ENCODE measurements at places on chromosomes 4 and X.

DNA sequence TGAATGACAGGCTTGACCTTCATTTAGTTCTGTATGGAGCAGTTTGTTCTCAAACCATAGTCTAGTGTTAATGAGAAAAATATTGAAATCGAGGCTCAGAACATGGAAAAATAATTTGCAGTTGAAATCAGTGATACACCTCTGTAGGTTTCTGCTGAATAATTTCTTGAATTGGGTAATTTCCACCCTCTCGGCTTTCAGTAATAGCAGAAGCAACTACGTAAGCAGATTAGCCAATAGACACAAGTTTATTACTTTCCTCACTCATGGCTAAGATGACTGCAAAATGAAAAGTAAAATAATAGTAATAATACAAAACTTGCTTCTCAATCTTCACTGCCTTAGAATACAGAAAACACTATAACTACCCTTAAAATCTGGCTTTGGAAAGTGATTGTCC lies 46.0 kb downstream of the USP38 start:
- DNase-seq, result no peak

- DNase-seq, result no peak
Measured at GRCh38 chr4:53571936-53572599, 19.2 kb downstream of the LNX1 start.

DNA sequence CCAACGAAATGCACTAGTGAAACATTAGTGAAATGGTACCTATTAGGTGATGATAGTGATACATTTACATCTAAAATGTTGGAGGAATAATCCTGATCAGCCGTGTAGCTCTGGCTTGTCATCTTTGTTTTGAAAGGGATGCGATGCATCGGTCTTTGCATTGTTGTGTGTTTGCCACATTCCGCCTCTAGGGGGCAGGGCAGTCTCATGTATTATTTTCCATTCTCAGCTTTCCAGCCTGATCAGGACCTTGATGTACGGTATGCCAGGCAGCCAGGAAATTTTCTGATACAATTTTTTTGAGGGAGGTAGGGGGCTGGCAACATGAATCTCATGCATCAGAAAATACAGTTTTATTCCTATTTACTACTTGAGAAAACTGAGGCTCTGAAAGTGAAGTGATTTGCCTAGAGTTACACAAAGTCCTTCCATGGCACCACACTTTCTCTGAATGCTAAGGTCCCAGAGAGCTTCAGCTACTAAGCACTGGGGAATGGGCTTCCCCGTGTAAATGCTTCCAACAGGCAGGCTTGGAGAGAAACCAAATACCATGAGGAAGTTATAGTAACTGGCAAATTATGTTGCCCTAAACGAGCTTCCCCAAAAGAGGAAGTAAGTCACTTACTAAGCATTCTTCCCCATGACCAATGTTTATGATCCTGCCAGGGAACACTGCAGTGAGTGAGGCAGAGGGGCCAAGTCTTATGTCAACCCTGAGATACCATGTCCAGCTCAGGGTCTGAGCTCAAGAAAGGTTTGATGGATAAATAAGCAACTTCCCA lies 31.8 kb upstream of the IQSEC2 start:
- DNase-seq, result peak; percentile 23

DNA sequence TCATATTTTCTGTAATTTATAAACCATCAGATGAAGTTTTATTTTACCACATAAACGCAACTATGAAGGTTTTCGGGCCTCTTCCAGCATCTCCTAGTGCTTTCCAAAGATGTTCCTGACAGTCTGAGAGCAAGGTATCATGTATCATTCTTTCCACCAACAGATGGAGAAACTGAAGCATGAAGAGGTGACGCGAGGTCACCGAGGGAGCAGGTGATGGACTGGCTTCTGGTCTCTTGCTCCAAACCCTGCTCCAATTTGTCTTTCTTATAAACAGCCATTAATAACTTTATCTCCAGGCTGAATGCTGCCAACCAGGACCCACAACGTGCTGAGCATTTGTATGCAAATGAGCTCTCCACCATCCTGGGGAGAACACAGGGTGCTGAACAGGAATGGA lies 86.3 kb upstream of the MAML3 start:
- no peak for DNase-seq

GRCh38 chr4:153242839-153243324 lies 38.6 kb downstream of the TRIM2 start:
- no peak for DNase-seq

DNA sequence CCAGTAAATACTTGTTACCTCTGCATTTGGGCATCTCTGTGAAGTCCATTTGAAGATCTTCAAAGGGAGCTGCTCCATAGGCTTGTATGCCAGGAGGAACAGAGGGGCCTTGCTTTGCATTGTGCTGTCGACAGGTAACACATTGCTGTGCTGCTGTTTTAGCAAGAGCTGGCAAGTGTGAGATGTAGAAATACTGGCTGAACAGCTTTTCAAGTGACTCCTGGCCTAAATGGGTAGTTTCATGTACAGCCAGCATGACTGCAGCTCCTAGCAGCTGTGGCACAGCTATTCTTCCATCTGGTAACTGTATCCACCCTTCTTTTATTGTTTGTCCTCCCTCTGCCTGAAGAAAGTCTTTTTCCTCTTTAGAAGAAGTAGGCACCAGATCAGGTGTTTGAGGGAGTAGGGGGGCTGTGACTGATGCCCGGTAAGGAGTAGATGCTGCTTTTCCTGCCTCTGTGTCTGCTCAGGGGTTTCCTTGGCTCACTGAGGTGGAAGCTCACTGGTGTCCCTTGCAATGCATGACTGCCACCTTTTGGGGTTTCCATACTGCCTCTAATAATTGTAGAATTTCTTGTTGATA lies 965.3 kb downstream of the CCSER1 start:
- DNase-seq, result no peak

DNA sequence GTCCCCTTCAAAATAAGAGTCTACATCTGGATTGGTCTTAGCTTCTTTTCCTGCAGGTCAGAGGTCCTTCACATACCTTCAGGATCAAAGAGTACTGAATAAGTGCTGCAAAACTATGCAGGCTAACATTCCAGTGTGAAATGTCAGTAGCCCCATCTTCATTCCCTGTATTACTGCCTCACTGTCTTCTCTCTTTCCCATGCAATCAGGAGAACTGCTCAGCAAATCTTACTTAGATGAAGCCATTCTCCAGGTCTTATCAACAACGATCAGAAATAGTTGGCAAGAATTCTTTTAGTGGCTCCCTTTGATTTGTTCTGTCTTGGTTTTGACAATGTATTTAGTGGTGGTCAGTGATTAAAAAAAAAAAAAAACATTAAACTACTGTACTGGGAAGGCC lies 26.0 kb upstream of the IQCM start:
- no peak for DNase-seq

DNA sequence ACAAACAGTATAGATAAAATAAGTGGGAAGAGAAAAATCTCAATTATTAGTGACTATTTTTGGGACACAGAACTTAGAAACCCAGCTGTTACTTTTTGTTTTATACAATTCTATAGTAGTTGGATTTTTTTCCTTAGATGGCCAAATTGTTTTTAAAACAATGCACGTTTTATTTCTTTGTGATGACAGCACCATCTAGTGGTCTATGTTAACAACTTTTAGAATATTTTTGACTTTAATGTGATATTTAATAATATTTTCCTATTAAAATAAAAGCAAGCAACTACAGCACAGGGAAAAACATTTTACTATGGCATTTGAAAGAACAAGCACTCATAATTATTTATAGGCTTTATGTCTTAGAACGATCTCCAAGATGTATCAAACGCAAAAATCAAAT lies 5.6 kb upstream of the SMIM31 start:
- no peak for DNase-seq

GRCh38 chrX:41665686-41666085 lies 23.1 kb upstream of the GPR34 start:
- DNase-seq, result no peak

DNA sequence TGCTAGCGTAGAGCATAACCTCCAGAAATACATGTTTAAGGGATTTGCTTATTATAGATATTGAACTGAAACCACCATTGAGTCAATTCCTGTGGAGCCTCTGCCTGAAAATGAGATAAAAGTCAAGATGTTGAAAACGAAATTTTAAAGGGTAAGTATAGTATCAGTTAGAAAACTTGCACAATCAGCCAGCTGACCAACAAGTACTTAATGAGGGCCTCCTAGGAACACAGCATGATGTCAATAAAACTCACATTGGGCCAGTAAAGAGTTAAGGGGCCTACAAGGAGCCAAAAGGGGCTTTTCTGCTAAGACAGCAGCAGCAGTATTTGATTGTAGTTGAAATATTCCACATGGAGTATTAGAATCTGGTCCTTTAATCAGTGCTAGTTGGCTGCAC lies 314.1 kb upstream of the PPARGC1A start:
- DNase-seq, result no peak

- DNase-seq, result no peak
Measured at GRCh38 chr4:85759388-85759787, 284.4 kb downstream of the ARHGAP24 start.

- peak; percentile 15 for DNase-seq
Measured at GRCh38 chrX:8743126-8743732, 11.3 kb upstream of the ANOS1 start.

- no peak for DNase-seq
Measured at GRCh38 chrX:119885554-119886428, 9.9 kb upstream of the AKAP14 start.

DNA sequence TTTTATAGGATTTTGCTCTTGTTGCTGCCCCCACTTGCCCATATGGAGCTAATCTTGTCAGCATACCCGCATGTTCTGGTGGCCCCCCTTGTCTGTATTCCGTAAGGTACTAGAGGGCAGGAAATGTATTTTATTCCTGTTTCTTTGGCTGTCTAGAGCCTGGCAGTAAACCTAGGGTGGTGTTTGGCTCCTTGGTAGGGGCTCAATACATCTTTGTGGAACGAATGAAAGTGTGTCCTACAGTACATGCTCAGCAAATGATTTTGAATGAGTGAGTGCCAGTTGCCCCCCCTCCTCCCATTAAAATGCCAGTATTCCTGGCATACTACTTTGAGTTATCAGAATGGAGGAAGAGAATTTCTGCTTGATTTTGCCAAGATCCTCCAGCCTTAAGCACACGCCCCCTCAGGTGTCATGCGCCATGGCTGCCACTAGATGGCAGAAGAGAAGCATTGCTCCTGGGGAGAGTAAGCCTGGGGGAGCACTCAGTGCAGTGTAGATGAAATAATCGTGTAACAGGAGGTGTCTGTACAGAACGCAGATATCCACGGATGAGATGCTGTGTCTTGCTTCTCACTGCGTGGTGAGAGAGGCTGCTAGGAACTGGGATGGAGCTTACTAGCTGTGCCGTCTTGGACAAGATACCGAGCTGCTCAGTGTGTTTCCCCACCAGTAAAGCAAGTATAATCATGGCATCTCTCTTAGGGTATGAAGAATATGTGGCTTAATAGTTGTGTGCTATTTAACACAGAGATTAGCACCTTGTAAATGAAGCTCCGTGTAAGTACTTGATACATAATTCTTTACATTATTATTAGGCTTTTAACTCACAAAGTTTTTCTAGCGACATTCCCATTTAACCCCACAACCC lies 17.2 kb upstream of the RNF212 start:
- DNase-seq, result peak; percentile 77

GRCh38 chrX:117641913-117642656 lies 474.5 kb downstream of the KLHL13 start:
- DNase-seq, result no peak

GRCh38 chrX:23341452-23341851 lies 6.8 kb downstream of the PTCHD1 start:
- DNase-seq, result no peak

GRCh38 chr4:129998436-129999150 lies 902.6 kb downstream of the C4orf33 start:
- no peak for DNase-seq

DNA sequence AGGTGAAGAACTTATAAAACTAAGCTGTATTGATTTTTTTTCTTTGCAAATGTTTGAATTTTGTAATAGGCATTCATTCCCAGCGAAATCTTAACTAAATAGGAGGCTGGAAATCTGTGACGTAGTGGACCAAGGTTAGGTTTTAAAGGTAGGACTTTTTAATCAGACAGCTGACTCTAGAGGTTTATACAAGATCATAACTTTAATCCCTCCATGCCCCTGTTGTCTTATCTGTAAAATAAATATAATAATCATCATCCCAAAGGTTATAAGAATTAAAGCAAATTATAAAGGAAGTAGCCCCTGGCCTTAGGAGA lies 101.3 kb downstream of the SHROOM3 start:
- DNase-seq, result no peak

DNA sequence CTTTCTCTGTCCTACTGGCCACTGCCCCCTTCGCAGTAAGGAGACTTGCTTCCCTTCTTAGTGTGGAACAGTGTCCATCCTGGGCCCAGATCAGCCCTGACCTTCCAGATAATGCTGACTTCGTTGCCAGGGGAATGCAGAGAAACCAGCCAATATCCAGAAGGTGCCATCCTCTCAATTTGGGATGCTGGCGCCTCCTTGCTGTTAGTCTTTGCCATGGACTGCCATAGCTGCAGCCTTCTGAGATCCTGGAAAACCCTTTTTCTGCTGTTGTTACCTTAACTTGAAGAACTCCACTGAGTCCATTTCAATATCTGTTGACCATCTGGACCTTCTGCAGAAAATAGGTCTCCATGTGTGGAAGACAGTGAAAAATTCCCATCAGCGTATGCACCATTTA lies 21.8 kb downstream of the RAI2 start:
- no peak for DNase-seq

- no peak for DNase-seq
Measured at GRCh38 chr4:14095831-14096230, 468.3 kb upstream of the BOD1L1 start.

DNA sequence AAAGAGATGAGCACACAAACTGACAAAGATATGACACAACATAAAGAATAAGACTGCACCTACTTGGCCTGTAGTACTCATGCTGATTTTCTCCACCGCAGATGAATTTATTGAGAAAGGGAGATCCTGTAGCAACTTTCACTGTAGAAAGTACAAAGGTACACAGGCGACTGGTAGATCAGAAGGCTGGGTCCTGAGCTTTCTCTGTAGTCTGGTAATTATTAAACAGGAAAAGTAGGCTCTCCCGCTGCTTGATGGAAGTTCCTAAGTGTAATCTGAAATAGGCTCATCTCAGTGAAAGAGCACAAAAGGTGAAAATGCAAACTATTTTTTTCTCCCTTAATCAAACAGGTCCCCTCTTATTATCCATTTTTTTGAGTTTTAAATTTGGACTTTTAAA lies at the start of gene ADH6:
Gene ADH6, minus strand, starts transcription at position 175 of the 400 bp plus-strand sequence. Its CDS starts 94 bp downstream, at position 81.
- DNase-seq, result no peak

GRCh38 chr4:140726776-140727500 lies 29.2 kb downstream of the TBC1D9 start:
- no peak for DNase-seq

GRCh38 chr4:41200486-41201017 lies 13.8 kb downstream of the APBB2 start:
- no peak for DNase-seq

- DNase-seq, result no peak
Measured at GRCh38 chrX:19636980-19637379, 121.7 kb upstream of the MAP3K15 start.

GRCh38 chr4:133823177-133823576 lies 378.4 kb downstream of the PABPC4L start:
- DNase-seq, result no peak

DNA sequence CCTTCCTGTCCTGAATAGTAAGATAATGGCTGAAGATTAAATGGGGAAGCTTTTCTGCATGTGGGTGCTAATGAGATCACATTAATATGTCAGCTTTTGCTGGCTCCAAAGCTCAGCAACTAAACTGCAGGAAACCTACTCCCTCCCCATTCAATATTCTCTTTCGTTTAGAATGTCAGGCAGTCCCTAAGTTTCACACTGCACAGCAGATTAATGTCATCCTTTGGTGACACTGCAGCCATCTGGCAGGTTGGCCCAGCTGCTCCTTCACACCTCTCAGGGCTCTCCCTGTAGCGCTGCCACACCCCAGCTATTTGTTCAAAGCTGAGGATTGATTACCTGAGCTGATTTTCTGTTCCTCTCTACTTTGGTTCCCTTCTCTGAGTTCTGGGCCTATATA lies 110.5 kb downstream of the KDR start:
- DNase-seq, result no peak

All from central memory CD8-positive, alpha-beta T cell (primary cell).